ENCODE measurements at places on chromosomes 6 and 20.

DNA sequence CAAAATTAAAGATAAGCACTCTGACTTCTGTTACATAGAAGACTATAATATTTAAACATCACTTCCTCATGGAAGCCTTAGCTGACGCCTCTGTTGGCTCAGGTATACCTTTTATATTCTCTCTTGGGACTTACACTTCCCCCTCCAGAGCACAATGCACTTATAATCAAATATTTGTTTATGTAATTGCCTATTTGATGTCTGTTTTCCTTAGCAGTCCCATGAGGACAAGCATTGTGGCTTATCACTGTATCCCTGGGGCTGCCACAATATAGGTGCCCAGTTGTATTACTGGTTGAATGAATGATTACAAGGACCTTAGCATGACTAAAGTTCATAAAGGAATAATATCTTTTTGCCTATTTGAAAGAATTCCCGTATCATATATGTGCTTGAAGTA lies 186.7 kb upstream of the VGLL2 start:
- DNase-seq: no peak

DNA sequence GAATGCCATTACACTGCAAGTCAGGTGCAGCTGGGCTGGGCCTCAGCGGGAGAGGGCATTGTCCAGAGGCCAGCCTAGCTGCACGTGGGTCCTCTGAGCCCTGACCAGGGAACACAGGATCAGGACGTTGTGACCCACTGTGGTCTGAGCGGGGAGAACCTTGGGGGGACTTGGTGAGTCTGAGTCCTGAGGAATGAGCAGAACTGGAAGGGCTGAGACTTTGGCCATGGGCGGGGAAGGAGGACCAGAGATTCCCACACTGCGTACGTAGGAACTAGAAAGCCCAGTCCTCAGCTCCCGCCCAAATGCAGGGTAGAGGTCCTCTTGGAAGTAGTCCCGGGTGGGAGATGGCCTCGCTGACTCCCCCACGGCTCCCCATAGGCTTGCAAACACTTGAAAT lies 42.5 kb downstream of the GABRR2 start:
- no peak for DNase-seq

GRCh38 chr6:163745536-163746400 lies 331.2 kb downstream of the QKI start:
- DNase-seq: no peak

- no peak for DNase-seq
Observed at GRCh38 chr6:134435814-134436280, 117.9 kb upstream of the SGK1 start.

- DNase-seq: no peak
Observed at GRCh38 chr20:57055345-57055744, 211.1 kb downstream of the BMP7 start.

- DNase-seq: no peak
Observed at GRCh38 chr20:10560686-10561085, 113.1 kb downstream of the JAG1 start.

- no peak for DNase-seq
Observed at GRCh38 chr6:147712841-147713240, 204.4 kb downstream of the SAMD5 start.

GRCh38 chr6:139490482-139490881 lies 116.0 kb upstream of the CITED2 start:
- peak; percentile 12 for DNase-seq

GRCh38 chr6:165967810-165968407 lies 199.7 kb downstream of the TBXT start:
- DNase-seq: no peak
